ENCODE measurements at places on chromosomes 1 and 21.
A peak's percentile ranks its signal among the peaks of the same experiment; 100 is the strongest.

DNA sequence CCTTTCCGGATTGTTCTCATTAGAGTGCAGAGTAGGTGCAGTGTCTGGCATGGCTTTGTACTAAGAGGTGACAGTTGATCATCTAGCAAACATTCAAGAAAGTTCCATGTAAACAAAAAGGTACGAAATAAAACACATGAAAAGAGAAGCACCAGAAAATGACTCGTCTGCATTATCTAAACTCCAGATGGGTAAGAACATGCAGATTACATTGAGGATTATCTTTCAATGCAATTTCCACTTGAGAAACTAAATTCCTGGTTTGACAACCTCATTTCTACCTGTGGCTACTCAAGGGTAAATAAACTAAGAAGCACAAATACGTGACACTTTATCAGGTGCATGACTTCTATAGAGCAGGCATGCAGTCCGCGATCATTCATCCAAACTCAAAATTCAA is 17.6 kb downstream of the SLC30A10 start:
- DNase-seq, result no peak

GRCh38 chr1:61447968-61448430 is 276.9 kb downstream of the TM2D1 start:
- DNase-seq, result no peak

- no peak for DNase-seq
Measured at GRCh38 chr1:199751962-199752687, 275.4 kb upstream of the NR5A2 start.

- DNase-seq, result no peak
Measured at GRCh38 chr1:2973601-2974593, 47.4 kb upstream of the ACTRT2 start.

DNA sequence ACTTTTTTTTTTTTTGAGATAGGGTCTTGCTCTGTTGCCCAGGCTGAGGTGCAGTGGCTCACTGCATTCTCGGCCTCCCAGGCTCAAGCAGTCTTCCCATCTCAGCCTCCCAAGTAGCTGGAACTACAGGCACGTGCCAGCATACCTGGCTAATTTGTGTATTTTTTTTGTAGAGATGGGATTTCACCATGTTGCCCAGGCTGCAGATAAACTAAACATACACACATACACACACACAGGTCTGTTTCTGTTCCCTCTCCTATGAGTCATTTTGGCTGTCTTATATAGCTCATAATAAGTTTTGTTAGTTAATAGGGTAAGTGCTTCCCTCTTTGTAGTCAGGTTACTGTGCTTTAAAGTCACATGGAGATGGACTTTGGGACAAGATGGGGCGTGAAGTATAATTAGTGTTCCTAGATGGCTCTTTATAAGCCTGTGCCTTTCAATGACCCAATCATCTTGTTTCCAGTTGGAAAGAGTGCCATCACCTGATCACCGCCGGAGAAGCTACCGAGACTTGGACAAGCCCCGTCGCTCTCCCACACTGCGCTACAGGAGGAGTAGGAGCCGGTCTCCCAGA is 9.1 kb downstream of the PRPF38A start:
- DNase-seq, result no peak

DNA sequence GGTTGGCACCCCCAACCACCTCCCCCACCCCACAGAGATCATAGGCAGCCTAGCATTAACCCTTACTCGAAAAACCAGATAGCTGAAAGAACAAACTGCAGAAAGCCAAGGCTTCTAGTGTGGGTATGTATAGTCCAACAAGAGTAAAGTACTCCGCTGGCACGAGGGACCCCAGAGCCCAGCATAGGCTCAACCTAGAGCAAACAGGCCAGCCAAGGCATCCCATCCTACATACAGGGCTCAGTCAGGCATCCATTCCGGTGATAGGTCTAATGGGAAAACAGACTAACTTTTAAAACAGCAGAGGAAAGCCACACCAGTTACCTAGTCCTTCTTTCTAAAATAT is 17.8 kb downstream of the DIPK1A start:
- no peak for DNase-seq

DNA sequence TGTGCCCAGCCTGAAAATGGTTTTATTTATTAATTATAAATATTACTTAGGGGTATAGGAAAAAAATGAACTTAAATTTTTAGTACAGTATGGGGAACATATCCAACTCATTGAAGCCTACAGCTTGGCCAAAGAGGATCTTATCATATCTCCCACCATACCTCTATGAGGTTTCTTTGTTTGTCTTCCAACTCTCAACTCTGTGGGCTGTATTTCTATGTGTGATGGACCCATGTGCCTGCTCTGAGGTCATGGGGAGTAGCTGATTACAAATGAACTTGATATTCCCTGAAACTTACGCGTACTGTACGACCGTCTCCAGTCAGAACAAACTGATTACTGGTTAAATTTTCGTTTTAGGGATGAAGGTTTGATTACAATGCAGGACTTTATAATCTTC is 41.4 kb upstream of the PODN start:
- no peak for DNase-seq

GRCh38 chr1:15455522-15455921 is 1.0 kb upstream of the CELA2A start:
- no peak for DNase-seq

GRCh38 chr1:66296370-66296769 is 237.6 kb upstream of the SGIP1 start:
- no peak for DNase-seq

DNA sequence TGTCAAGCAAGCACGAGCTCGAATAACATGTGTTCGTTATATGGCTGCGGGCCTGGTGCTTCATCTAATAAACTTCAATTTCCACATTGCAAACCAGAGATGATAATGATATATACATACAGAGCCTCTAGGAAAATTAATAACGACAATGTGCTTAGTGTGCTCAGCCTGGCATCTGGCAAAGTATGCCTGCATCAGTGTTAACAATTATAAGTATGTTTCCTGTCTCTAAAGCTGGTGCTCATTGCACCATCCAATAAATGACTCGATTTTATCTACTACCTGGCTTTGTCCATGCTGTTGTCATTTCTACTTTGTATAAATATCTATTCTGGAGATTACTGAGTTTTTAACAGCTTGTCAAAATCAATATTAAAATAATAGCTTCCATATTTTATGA is 1402.6 kb downstream of the MRPL39 start:
- no peak for DNase-seq

DNA sequence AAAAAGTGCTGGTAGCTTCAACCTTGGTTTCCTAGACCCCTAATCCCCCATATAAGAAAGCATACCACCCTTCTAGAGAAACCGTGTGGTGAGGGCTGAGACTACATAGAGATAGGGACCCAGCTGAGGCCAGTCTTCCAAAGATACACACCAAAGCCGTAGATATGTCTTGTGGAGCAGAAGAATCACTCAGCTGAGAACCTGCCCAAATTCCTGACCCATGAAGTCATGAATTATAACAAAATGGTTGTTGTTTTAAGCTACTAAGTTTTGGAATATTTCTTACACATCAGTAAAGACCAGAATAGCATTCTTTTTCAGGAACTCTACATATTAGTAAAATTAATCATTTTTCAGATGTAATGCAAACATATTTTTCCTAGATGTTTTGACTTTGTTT is 3.3 kb upstream of the SNRPE start:
- DNase-seq, result no peak

- DNase-seq, result peak; percentile 46
Measured at GRCh38 chr21:42683371-42684108, 30.1 kb downstream of the PDE9A start.

GRCh38 chr1:244552336-244552735 is 91.3 kb downstream of the CATSPERE start:
- DNase-seq, result no peak

DNA sequence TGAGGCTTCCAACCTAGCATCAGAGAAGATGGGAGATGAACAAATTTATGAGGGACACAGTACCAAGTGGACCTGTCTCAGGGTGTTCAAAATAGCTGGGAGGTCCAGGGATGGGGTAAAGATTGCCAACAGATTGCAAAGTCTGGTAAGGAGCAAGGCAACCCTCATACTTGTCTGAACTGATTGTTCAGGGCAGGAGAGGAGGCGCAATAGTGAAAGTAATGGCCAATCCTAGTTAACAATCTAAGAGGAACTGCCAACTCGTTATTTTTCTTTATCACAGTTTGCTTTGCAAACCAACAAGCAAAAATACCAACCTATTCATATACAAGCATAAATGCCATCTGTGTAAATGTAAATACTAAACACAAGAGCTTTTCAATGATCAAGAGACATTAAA is 78.4 kb upstream of the S1PR1 start:
- no peak for DNase-seq

GRCh38 chr21:26064506-26064905 is 106.1 kb downstream of the APP start:
- DNase-seq, result no peak

- DNase-seq, result no peak
Measured at GRCh38 chr1:222546548-222547259, 1.2 kb downstream of the HHIPL2 start.

- DNase-seq, result no peak
Measured at GRCh38 chr1:23273450-23274133, 56.3 kb upstream of the HTR1D start.

DNA sequence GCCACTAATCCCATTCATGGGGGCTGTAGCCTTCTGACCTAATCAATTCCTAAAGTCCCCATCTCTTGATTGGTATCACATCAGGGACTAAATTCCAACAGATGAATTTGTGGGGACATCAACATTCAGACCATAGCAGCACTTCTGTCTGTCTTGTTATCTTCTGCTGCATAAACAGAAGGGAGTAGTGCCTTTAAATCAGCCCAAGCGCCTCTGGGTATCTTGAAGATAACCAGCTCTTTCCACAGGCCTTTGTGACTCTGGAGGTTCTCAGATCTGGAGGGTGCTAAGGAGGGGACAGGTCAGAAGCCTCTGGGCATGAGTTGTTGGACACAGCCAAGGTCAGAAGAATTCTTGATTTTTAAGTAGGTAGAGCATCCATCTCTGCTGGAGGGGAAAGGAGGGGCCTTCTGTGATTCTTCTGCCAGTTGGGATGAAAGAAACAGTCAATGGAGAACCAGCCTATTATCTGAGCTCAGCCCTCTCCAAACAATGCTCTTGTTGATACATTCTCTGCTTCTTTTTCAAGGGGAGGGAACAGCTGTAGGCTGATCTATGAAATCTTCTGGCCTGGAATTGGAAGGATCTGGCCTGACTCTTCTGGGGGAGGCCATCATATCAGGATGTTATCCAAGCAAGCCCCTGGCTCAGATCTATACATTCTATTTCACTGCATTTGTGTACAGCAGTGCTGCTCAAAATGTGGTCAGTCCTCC is 31.3 kb upstream of the LRIG2 start:
- no peak for DNase-seq

DNA sequence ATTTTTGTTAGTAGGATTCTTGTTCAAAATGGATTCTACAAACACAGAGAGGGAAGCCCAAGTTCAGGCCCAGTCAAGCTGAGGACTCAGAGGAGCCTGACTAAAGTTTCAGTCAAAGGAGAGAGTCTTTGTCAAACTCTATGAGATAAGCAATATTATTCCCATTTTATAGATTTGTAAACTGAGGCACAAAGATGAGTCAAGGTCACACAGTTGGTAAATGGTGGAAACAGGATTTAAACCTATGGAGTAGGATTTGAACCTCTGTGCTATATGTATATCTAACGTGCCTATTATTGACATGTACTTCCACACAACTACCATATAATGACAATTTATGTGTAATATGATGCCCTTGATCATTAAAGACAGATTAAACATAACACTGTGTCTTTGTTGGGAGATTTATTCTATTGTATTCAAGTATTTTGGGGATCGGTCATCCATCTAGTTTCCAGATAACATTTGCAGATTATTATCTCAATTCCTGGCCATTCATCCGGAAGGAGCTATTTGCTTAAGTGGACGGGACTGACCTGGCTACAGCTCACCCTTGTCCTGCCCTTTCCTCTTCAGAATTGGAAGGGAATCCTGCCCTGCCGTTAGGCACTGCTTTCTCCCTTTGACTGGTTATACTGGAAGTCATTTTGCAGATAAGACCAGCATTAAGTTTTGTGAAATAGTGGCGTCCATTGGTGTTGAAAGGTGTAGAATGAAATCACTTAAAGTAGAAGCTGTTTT is 86.1 kb upstream of the LMO4 start:
- DNase-seq, result no peak

DNA sequence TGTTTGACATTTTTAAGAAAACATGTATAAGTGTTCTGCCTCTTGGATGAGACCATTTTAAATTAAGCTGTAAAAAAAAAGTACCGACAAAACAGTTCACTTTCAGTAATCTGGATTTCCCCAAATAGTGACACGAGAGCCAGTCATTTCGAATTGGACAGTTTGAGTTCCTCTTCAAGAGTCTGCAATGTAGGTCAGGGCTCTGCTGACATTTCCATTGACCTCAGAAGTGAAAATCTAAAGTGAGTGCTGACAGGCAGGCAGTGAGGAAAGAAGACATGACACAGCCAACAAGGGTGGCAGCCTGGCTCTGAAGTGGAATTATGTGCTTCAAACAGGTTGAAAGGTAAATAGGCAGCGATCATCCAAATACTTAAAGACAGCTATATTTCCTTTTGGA is at the start of gene IL23R:
IL23R (plus strand) TSS at position 259 of the 400 bp plus-strand sequence. CDS start 1,667 bp downstream, outside the sequence.
- DNase-seq, result peak; percentile 79

- peak; percentile 37 for DNase-seq
Measured at GRCh38 chr1:184941735-184942134, 32.6 kb downstream of the NIBAN1 start.

GRCh38 chr1:29557701-29558600 is 321.6 kb downstream of the PTPRU start:
- no peak for DNase-seq

- DNase-seq, result no peak
Measured at GRCh38 chr1:186681121-186681520, 898 bp upstream of the PTGS2 start.

DNA sequence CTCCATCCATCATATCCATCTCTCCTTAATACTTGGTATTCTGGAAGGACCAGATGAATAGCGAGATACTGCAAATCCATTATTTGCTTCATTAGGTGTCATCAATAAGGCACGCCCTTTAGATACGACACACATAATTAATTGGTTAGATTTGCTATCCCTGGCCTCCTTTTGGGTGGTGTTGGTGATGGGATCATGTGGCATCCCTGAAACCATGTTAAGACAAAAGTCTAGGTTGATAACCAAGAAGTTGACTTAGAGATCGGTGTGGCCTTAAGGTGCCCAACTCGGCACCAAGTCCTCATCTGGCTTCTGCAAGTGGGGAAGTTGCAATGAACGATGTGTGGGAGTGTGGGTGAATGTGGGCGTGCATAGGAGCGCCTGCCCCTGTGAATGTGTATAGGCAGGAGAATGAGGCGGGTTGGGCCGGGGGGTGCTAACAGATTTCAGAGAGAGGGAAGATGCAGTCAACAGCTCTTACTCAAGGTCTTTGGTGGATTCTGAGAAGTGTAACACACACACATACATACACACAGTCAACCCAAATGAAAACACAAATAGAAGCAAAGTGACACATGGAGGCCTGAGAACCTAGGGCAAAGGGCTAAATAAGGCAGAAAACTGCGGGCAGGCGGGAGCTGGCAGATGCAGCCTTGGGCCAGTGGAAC is 415.7 kb upstream of the ESRRG start:
- DNase-seq, result no peak

GRCh38 chr1:5254131-5254725 is 599.8 kb downstream of the AJAP1 start:
- DNase-seq, result no peak

DNA sequence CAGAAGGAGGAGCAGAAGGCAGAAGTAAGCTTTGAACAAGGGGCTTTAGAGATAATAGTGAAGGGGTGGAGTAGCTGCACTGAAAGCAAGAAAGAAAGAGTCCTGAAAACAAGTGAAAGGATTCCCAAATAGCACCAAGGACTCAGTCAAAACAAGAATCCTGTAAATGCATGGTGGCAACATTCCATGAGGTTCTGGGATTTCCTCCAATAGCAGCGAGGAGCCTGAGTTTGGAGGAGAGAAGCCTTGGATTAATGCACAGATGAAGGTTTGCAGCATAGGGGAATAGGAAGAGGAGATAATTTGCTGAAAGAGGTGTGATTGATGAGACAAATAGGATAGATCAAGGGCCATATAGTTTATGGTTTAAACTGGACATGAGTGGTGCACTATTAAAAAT is 10.9 kb downstream of the KRTAP22-2 start:
- DNase-seq, result no peak

All from activated CD4-positive, alpha-beta memory T cell treated with anti-CD3 and anti-CD28 coated beads for 36 hours (primary cell).